ENCODE measurements at places on chromosomes 11 and 22.

GRCh38 chr11:10864688-10865087 lies 6.8 kb upstream of the ZBED5 start:
- no peak for DNase-seq

- peak; percentile 89 for DNase-seq
Measured at GRCh38 chr22:36331912-36332622, 55.7 kb downstream of the MYH9 start.

DNA sequence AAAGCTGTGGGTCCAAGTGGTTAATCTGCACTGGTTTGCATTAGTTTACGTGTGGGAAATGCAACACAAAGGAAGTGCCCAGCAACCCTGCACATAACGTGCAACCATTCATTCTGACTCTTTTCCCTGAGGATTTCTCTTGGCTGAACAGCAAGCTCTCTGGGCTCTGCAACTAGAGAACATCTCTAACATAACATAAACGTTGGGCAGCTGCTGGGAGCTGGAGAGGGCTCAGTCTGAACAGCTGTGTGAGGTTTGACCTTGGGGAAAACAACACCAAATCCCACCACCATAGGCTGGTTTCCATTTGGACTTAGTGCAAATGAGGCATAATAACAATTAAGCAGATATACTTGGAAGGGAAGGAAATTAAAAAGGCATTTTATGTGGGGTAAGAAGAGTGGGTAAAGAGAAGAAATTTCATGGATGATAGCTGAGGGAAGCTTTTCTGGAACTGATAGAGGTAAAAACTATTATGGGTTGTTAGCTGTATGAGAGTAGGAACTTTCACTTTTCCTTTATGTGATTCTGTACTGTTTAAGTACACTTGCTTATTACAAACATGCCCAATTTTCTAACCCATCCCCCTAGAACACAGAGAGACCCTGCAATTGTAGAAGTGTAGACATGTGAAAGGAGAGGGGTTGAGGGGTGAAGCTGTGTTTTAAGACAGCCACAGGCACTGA lies 76.2 kb downstream of the SNX19 start:
- DNase-seq = no peak

DNA sequence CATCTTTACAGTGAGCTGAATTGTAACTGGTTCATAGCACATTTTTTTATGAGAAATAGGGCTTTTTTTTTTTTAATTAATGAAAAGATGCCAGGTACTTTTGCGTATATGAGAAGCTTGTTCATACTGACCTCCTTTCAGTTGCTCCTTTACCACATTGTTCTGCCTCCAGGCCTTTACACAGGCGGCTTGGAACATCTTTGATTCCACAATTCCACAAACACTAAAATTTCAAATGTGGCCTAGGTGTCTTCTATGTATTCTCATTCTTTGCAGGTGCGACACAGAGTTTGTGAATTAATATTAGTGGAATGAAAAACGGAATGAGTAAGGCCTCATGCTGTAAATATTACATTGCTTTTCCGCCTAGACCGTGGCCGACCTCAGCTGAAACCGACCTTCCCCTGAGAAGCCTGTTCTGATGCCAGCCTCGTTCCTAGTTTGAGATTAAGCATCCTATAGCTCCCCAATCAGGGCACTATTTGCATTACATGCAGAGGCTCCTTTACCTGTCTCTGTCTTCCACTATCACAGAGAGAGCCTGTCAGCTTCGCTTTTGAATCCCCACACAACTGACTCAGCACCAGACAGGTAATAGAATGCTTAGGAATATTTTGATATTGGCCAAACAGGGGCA lies 125.8 kb downstream of the LDLRAD3 start:
- DNase-seq = no peak

GRCh38 chr11:66843776-66844495 lies 695 bp downstream of the RCE1 start:
- DNase-seq = no peak

DNA sequence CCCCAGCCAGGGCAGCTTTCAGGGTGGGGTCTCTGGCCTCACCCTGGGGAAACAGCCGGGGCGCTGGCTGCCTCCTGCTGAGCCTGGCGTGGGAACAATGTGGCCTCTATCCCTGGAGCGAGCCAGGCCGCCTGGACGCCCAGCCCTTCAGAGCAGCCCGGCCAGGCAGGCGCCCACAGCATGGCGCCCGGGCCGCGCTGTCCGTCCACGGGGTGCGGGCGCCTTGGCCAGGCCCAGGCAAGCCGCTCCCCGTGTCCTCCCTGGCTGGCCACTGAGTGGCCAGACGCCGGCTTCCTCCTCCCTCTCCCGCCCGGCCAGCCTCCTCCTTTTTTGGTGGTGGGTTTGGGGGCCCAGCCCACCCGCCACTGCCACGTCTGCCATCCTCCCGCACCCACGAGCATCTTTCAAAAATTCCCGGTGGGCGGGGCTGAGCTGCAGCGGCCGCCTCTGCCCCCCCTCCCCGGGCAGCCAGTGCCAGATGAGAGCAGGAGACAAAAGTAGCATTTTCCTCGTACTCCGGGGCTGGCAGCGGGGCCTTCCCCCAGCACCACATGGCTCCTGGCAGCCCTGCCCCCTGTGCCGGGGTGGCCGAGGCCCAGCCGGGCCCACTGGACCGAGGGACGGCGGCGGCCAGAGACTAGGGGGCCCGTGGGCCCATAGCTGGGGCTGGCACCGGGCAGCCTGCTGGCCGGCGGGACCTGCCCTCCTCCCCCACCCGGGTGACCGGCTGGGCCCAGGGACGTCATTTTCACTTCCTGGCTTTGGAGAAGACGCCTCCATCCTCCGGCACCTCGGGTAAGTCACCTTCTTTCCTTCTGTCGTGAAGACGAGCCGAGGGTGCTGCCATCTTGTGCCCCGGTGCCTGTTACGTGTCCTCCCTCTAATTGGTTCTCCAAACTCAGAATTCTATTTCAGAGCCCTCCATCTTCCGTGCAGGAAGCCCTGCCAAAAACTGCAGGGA lies 70.2 kb upstream of the PPARA start:
- DNase-seq = no peak

DNA sequence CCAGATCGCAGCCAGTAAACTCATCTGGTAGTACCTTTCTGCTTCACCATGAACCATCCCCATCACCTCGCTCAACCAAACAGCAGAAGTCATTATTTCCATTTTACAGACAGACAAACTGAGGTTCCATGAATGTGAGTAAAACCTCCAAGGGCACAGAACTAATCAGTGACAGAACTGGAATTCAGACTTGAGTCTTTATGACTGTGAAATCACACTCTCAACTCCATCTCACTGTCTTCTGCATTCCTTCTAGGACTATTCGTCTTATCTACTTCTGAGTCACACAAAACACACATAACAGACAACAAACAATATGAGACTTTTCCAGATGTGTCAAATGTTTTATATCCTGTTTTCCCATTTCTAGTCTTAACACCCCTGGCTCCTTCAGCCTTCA lies 9.3 kb upstream of the NUP50 start:
- DNase-seq = no peak

- DNase-seq = no peak
Measured at GRCh38 chr11:119747868-119748660, 19.1 kb upstream of the NECTIN1 start.

DNA sequence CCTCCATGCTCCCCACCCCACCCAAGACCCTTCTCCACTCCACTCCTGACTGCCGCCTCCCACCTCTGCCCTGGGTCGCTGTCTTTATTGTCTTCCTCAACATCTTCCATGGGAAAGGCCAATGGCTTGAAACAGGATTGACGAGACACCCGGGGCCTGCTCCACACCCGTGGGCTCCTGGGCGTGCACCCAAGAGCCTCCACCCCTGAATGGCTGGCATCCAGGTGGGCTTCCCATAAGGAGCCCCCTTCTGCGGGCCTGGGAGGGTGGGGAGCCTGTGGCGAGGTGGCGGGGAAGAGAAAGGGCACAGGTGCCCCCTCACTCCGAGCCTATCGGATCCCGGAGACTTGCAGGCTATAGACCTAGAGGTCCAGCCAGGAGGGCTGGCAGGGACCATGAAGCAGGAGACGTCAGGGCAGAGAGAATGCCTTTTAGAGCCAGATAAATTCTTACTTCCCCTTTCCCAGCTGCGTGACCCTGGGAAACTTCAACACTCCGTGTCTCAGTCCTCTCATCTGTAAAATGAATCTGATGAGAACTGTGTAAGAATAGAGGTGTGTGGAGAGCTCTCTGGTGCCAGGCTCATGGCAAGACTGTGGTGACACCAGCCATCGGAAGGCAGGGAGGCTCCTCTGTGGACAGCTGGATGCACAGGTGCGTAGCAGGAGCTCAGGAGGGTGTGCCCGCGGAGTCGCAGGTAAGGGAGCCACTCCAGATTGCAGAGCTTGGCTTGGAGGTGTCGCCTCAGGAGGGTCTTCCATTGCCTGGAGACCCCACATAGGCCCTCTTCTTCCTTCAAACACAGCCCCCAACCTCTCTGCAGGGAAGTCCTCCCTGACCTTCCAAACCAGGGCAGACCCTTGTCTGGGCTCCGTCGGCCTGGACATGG lies 53.9 kb downstream of the SMIM38 start:
- DNase-seq = no peak

DNA sequence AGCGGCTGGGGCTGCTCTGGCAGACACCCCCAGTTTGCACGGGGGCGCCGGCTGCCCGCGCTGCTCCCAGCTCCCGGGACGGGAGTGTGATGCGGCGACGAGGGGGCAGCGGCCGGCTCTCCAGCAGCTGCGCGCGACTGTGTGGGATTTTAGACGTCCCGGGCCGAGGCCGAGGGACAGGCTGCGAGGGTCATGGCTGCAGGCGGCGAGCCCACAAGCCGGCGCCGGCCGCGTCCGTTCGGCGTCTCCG lies 159 bp downstream of the FZD4 start:
- no peak for DNase-seq

DNA sequence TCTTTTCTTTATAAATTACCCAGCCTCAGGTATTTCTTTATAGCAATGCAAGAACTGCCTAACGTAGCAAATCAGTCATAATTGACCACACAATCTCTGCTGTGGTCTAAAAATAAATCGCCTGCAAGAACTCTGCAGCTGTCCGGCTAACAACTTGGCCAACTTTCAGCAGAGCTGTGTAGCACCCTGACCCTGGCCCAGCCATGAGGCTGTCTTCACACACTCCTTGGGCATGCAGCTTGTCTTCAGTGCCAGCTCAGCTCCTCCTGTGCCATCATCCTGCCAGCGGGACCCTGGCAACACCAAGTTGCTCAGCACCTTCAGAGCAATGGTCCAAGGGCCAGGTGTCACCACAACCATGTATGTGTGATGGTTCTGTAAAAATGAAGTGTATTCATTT lies 355.6 kb downstream of the OPCML start:
- no peak for DNase-seq

- peak; percentile 14 for DNase-seq
Measured at GRCh38 chr11:129698212-129698611, 117.4 kb upstream of the TMEM45B start.

GRCh38 chr11:34957206-34957605 lies 40.8 kb downstream of the PDHX start:
- DNase-seq = no peak
